Activated CD4-positive, alpha-beta T cell treated with anti-CD3 and anti-CD28 coated beads for 36 hours (primary cell): ENCODE measurements at places on chromosomes 16 and 17.
A peak's percentile ranks its signal among the peaks of the same experiment; 100 is the strongest.

DNA sequence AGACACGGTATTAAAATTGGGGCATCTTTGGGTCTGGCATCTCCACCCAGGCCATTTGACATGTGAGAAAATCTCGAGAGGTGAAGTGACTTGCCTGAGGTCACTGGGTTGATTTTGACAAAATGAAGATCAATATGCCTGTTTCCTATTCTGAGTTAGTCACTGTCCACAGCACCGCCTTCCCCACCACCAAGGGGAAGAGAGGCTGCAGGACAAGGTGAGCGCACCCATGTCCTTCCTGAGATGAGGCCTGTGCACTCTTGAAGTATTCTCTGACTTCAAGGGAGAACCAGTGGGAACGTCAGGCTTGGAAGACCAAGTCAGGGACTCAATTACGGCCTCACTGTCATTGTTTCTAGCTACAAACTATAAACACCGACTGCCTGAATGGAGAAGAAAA is 49.9 kb upstream of the WSB1 start:
- no peak for DNase-seq

GRCh38 chr16:60640038-60640437 is 1396.2 kb downstream of the CDH8 start:
- DNase-seq = no peak

DNA sequence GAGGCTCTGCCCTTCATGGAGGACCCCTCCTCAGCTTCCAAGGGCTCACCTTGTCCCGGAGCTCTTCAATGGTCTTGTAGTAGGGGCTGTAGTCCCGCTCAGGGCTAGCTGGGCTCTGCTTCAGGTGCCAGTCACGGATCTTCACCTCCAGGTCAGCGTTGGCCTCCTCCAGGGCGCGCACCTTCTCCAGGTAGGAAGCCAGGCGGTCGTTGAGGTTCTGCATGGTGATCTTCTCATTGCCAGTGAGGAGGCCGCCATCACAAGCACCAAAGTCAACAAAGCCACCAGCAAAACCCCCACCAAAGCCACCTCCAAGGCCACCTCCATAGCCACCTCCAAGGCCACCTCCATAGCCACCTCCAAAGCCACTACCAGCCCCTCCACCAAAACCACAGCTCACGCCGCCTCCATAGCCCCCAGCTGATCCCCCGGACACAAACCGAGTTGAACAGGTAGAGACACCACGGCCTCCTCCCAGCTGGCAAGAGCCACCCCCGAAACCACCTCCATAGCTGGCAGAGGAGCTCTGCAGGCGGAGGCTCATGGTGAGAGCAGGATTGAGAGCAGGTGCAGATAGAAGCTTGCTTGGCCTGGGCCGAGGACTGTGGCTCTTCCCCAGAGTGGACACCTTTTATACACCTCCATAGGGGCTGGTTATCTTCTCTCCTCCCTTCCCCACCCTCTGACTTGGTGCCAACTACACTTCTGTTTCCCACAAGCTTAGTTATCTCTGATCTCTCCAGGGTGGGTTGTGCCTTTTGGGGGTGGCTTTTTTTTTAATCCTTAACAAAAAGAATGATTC is at the start of gene KRT13:
KRT13 (minus strand) TSS at position 606 of the 802 bp plus-strand sequence; CDS start at position 544, 62 bp downstream.
- no peak for DNase-seq

DNA sequence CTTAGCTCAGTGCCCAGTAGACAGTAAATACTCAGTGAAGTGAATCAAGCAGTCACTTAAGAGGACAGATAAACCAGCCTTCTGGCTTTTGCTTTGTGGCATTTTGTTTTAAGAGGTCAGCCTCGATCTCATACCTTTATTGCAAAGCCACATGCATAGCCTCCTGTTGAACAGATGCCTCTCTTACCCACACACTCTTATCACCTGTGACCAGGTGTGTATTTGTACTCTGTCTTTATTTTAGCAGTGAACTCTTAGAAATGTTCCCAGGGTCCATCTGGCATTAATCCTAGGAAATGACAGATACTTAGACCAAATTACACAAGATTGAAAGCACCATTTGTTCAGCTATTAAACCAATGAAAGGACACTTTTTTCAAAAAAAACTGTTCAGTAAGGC is 1426.5 kb downstream of the CDH11 start:
- no peak for DNase-seq

DNA sequence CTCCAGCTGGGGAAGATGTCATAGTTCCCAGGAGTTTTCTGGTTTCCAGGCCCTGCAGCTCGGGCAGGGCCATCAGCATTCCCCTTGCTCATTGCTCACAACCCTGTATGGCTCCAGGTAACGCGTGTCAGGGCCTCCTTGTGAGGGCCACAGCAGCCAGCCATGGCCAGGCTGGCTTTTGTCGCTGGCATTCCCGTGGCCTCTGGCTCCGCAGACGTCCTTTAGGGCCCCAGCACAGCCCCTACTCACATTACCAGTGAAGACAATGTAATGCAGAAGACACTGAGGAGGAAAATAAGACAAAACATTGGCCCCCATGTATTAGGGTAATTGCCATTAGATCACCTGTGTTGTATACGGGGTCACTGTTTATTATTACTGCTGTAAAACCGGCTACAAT is 1799.0 kb downstream of the TP53TG3F start:
- DNase-seq = no peak

GRCh38 chr16:77899416-77899815 is 111.1 kb downstream of the VAT1L start:
- no peak for DNase-seq

DNA sequence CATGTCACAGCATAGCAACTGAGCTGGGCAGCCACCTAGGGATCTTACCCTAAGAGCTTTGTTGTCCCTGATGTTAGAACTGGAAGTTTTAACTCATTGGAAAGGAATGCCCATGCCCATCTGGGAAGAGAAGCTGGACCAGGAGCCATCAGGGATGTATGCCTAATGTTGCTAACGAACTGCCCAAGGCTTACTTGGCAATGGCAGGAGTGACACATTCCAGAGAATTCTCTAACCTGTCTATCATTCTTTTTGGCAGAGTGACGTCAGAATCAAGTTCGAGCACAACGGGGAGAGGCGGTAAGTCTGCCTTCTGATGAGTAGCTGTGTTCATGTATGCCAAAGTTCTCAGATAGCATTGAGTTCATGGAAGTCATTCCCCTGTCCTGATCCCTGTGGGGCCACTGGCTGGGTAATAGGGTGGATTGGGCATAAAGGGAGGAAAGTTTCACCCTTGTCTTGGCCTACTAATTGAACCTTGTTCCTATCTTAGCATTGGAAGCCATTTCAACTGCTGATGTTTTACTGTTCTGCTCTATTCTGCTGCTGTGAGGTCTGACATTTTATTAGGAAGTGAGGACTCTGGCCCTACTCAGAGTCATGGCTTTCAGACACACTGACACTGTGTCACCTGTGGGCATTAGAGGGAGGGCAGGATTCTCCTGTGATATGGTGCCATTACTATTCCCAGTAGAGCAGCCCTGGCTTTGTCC is 23.7 kb downstream of the MAP3K3 start:
- no peak for DNase-seq

GRCh38 chr17:55067697-55068439 is 99.3 kb downstream of the STXBP4 start:
- DNase-seq = no peak

- no peak for DNase-seq
Measured at GRCh38 chr17:35094902-35095301, 24.8 kb downstream of the RAD51D start.

DNA sequence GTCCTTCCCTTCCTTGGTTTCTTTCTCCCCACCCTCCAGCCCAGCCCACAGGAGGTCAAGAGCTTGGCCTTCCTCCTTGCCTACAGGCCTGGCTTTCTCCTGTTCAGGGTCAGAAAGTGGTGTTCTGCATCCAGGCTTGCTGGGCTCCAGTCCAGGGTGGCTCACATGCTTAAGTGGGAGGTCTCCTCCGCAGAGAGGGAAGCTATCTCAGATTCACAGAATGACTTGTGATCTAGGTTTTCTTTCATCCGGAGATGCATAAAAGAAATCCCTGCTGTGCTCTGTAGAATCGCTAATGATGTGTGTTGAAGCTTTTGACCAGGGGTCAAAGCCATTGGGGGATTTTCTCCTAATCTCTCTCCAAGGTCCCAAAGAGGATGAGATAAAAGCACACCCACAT is 382.3 kb upstream of the EEF2KMT start:
- DNase-seq = no peak

DNA sequence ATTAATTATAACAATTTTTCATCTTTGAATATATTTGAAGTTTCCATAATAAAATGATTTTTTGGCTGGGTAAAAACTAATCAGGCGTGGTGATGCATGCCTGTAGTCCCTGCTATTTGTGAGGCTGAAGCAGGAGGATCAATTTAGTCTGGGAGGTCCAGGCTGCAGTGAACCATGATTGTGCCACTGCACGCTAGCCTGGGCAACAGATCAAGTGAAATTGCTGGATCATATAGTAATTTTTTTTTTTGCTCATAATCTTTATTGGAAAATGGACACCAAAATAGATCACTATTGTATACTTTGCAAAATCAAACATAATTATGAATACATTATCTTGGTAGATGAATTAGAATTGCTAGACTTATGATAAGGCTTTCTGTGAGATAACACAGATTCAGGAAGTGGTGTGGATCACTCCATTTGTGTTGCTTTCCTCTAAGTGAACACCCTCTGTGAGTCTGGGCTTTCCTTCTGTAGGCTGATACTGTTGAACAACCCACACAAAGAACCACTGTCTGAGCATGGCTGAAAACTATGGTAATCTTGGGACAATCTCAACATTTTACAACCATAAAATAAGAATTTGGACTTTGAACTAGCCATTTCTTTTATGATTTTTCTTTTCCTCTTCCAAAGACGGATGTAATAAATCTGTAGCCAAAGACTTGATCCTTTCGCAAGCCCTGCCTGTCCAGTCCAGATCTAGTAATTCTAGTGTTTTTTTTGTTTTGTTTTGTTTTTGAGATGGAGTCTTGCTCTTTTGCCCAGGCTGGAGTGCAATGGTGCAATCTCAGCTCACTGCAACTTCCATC is 5.6 kb upstream of the ST3GAL2 start:
- DNase-seq = no peak

- no peak for DNase-seq
Measured at GRCh38 chr16:30401768-30402425, 5.5 kb upstream of the ZNF771 start.

DNA sequence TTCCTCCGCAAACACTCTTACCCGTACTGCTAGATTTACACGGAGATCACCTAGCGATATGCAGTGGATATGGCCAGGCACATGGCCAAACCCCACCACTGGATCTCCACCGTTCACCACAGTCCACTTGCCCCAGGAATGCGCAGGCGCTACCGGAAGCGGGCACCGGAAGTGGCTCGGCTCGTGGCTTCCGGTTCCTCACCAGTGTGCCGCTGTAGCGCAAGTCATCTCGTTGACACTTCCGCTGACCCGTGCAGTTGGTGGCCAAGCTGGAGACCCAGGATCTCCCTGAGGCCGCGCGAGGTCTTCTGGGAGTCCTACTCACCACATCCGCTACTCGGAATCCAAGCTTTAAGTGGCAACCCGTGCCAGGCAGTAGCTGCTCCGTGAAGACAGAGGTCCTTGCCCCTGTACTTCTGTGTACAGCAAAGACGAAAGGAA is 11.5 kb downstream of the ZNF597 start:
- peak; percentile 81 for DNase-seq

GRCh38 chr16:87538160-87538559 is 45.3 kb upstream of the ZCCHC14 start:
- no peak for DNase-seq

GRCh38 chr16:28531777-28532744 is 6.7 kb downstream of the NUPR1 start:
- DNase-seq = no peak

- no peak for DNase-seq
Measured at GRCh38 chr17:3982113-3982512, 17.9 kb upstream of the ATP2A3 start.

DNA sequence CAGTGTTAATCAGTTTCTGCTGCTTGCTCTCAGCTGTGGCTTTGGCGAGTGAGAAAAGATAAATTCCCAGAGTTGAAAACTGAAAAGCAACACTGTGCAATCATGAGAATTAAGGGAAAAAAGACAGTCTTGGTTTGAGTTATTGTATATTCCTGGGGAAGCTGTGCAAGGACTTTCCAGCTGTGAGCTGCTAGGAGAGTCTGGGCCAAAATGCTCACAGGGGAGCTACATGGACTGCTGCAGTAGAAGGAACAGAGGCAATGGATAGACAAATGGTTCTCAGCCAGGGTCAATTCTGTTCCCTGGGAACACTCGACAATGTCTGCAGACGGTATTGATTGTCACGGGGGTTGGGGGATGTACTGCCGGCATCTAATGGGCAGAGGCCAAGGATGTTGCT is 102.0 kb upstream of the ADAMTS18 start:
- no peak for DNase-seq

- no peak for DNase-seq
Measured at GRCh38 chr17:41651625-41652460, 27.5 kb upstream of the KRT17 start.

DNA sequence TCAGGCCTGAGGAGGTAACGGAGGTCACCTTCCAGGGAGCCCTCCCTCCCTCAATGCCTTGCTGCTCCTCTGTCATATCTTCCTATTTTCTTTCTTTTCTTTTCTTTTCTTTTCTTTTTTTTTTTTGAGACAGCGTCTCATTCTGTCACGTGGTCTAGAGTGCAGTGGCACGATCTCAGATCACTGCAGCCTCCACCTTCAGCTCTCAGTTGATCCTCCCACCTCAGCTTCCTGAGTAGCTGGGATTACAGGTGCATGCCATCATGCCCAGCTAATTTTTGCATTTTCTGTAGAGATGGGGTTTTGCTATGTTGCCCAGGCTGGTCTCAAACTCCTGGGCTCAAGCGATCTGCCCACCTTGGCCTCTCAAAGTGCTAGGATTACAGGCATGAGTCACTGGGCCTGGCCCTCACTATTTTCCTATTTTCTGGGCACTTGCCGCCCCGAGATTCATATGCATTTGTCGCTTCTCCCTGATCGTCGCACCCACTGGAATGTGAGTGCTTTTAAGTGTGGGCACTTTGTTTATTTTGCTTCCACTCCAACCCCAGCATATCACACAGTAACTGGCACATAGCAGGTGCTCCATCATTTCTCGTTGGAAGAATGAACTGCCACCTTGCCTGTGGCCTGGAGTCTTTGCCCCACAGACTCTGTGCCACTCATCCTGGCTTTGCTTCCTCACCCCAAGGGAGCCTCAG is 31.7 kb downstream of the CPNE2 start:
- DNase-seq = no peak

- no peak for DNase-seq
Measured at GRCh38 chr16:12474806-12475410, 328.8 kb downstream of the CPPED1 start.

GRCh38 chr17:40443988-40444899 is 994 bp downstream of the IGFBP4 start:
- peak; percentile 36 for DNase-seq
